ENCODE measurements at places on chromosomes 3 and 15.

- H3K27me3 ChIP-seq = peaks cover 56% of the 10 kb centered on the region
- H3K36me3 ChIP-seq = no peaks in the 10 kb centered on the region
- no peak for DNase-seq
- no peak overlapping the region for H3K4me3 ChIP-seq
- H3K27ac ChIP-seq = no peak overlapping the region
These were observed 2.8 kb upstream of the CLRN1 start for GRCh38 chr3:150975086-150975991.

GRCh38 chr3:146277953-146278631, 27.2 kb upstream of the PLSCR4 start:
- no peak for DNase-seq
- peaks cover 7% of the 10 kb centered on the region for H3K27me3 ChIP-seq
- H3K36me3 ChIP-seq = no peaks in the 10 kb centered on the region
- H3K27ac ChIP-seq = no peak overlapping the region
- H3K4me3 ChIP-seq = no peak overlapping the region

GRCh38 chr3:166637984-166638530, 742.0 kb downstream of the ZBBX start:
- no peak for DNase-seq
- H3K4me1 ChIP-seq = no peaks in the 10 kb centered on the region
- no peaks in the 10 kb centered on the region for H3K36me3 ChIP-seq
- no peak overlapping the region for H3K27ac ChIP-seq
- no peaks in the 10 kb centered on the region for H3K27me3 ChIP-seq
- H3K4me3 ChIP-seq = no peak overlapping the region

DNA sequence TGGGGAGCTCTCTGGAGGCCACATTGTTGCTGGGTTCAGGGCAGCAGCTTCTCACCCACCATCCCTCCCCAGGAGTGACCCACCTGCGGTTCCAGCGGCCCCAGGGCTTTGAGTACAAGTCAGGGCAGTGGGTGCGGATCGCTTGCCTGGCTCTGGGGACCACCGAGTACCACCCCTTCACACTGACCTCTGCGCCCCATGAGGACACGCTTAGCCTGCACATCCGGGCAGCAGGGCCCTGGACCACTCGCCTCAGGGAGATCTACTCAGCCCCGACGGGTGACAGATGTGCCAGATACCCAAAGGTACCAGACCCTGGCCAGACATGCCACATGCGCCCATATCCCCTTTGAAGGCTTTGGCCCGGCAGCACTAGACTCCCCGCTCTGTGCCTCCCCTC, 26.1 kb downstream of the SHF start:
- DNase-seq = no peak
- H3K36me3 ChIP-seq = peaks cover under 1% of the 10 kb centered on the region
- H3K4me3 ChIP-seq = no peak overlapping the region
- H3K27ac ChIP-seq = no peak overlapping the region
- peaks cover 23% of the 10 kb centered on the region for H3K4me1 ChIP-seq

- H3K4me1 ChIP-seq = peaks cover 37% of the 10 kb centered on the region
- no peak overlapping the region for H3K4me3 ChIP-seq
- peaks cover 5% of the 10 kb centered on the region for H3K36me3 ChIP-seq
- H3K27ac ChIP-seq = no peak overlapping the region
These were observed 18.8 kb downstream of the STAG1 start for GRCh38 chr3:136733317-136733833.

- peaks cover 4% of the 10 kb centered on the region for H3K36me3 ChIP-seq
- no peak overlapping the region for H3K4me3 ChIP-seq
- no peak overlapping the region for H3K27ac ChIP-seq
- H3K27me3 ChIP-seq = no peaks in the 10 kb centered on the region
These were observed 37.9 kb downstream of the IQCB1 start for GRCh38 chr3:121796970-121797369.

DNA sequence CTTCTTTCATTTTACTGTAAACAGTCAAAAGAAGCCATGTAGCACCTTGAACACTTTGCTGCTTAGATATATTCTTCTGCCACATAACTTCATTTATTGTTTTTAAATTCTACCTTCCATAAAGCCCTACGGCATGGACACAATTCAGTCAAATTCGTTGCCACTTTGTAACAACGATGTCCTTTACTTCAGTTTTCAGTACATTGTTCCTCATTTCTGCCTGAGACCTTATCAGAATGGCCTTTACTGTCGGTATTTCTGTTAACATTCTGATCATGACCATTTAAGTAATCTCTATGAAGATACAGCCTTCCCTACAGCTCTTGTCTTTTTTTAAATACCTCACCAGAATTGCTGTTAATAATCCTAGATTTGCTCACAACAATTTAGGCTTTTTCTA, 466.9 kb downstream of the NAALADL2 start:
- H3K27ac ChIP-seq = no peak overlapping the region
- H3K27me3 ChIP-seq = no peaks in the 10 kb centered on the region
- H3K36me3 ChIP-seq = no peaks in the 10 kb centered on the region
- H3K4me3 ChIP-seq = no peak overlapping the region
- H3K4me1 ChIP-seq = no peaks in the 10 kb centered on the region

DNA sequence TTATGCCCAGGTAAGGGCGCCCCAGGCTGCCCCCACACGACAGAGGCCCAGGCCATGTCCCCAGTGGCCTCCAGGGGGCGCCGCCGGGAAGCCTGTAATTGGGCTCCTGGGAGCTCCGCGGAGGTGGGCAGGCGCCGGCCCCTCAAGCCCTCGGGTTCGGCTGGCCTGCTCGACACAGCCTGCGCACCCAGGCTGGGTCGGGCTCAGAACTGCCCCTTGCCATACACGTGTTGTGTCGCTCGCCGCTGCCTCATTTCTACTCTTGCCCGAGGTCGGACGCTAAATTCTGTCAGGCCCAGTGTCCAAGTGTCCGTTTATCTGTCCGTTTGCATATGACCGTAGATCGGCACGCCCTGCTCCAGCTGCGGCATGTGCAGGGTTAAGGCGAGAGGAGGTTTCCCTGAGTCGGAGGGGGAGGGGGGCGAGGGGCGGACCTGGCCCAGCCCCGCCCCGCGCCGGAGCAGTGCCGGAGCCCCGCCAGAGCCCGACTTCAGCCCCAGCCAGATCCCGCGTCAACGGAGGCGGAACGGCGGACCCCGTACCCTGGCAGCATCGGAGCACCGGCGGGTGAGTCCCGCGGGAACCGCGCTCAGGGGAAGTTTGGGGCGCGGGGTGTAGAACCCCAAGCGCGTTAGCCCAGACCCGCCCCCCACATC, at the start of gene KLHDC8B:
KLHDC8B (plus strand) TSS at position 480 of the 656 bp plus-strand sequence. CDS start 1,172 bp downstream, outside the sequence.
- no peaks in the 10 kb centered on the region for H3K27me3 ChIP-seq
- peaks cover 7% of the 10 kb centered on the region for H3K4me1 ChIP-seq
- DNase-seq = peak; percentile 71
- H3K4me3 ChIP-seq = peak within 1 kb of the TSS; percentile 86

DNA sequence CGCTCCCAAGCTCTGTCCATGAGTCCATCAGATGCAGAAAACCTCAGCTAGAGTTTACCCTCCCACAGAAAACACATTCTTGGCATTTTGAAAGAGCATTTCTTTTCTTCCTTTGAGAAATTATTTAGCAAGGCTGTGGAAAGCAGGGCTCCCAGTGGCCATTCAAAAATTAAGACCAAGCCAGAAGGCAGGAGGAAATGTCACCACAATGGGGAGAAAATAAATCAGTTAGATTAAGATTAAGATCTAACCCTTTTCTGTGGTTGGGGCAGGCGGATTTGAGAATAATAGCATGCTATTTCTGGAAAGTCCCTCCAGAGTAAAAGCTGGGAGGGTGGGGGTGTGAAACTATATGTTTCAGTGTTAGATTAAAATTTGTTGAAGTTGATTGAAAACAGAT, 20.2 kb downstream of the LRIG1 start:
- H3K36me3 ChIP-seq = no peaks in the 10 kb centered on the region
- H3K27ac ChIP-seq = peak overlapping the region; percentile 92
- DNase-seq = peak; percentile 19
- peaks cover 68% of the 10 kb centered on the region for H3K4me1 ChIP-seq
- H3K27me3 ChIP-seq = no peaks in the 10 kb centered on the region
- H3K4me3 ChIP-seq = peak overlapping the region; percentile 88

DNA sequence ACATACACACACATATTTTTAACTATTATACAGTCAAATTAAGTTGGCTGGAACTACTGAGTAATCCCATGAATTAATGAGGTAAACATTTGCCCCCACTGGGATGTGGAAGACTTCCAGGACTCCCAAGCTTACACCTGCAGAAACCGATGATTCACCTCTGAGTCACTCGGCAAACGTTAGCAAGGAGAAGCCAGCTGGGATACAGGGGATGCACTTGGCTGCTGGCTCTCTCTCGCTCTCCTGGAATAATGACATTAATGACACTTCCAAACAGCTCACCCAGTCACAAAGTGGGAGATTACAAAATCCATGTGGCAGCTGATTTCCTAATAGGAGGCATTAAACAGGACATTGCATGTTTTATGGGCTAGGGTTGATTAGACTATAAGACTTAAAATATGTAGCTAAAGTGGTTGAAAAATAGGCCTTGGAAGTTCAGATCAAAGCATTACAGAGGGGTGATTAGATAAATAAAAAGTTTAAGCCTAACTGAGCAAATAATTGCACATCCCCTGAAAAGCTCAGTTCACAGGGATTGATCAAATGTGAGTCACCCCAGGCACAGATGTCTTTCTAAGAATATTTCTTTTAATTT, 500.9 kb downstream of the SOX2 start:
- H3K4me3 ChIP-seq = no peak overlapping the region
- H3K4me1 ChIP-seq = no peaks in the 10 kb centered on the region
- no peaks in the 10 kb centered on the region for H3K27me3 ChIP-seq
- no peak for DNase-seq
- H3K36me3 ChIP-seq = no peaks in the 10 kb centered on the region
- H3K27ac ChIP-seq = no peak overlapping the region

- H3K4me3 ChIP-seq = peak overlapping the region; percentile 36
- no peaks in the 10 kb centered on the region for H3K27me3 ChIP-seq
- peak overlapping the region; percentile 95 for H3K27ac ChIP-seq
- H3K4me1 ChIP-seq = peaks cover 38% of the 10 kb centered on the region
These were observed 66.1 kb downstream of the SLC30A4 start for GRCh38 chr15:45456212-45457106.

GRCh38 chr15:79091204-79091867, 756 bp upstream of the RASGRF1 start:
- H3K27ac ChIP-seq = no peak overlapping the region
- no peak for DNase-seq
- H3K36me3 ChIP-seq = peaks cover 3% of the 10 kb centered on the region
- peaks cover 10% of the 10 kb centered on the region for H3K4me1 ChIP-seq

GRCh38 chr15:92821491-92822116, 78.5 kb upstream of the CHD2 start:
- DNase-seq = no peak
- peaks cover 41% of the 10 kb centered on the region for H3K4me1 ChIP-seq
- no peaks in the 10 kb centered on the region for H3K27me3 ChIP-seq
- H3K36me3 ChIP-seq = no peaks in the 10 kb centered on the region
- peak overlapping the region; percentile 99 for H3K27ac ChIP-seq
- peak overlapping the region; percentile 25 for H3K4me3 ChIP-seq

- H3K27me3 ChIP-seq = no peaks in the 10 kb centered on the region
- H3K4me3 ChIP-seq = no peak overlapping the region
- H3K4me1 ChIP-seq = peaks cover 10% of the 10 kb centered on the region
- no peak for DNase-seq
- peaks cover 2% of the 10 kb centered on the region for H3K36me3 ChIP-seq
These were observed 8.6 kb downstream of the SNX33 start for GRCh38 chr15:75656331-75656730.

- peaks cover 2% of the 10 kb centered on the region for H3K4me1 ChIP-seq
- peaks cover 61% of the 10 kb centered on the region for H3K27me3 ChIP-seq
- H3K36me3 ChIP-seq = no peaks in the 10 kb centered on the region
- H3K27ac ChIP-seq = no peak overlapping the region
These were observed 302.9 kb upstream of the LRRFIP2 start for GRCh38 chr3:37477275-37477674.

- no peak overlapping the region for H3K27ac ChIP-seq
- H3K4me1 ChIP-seq = no peaks in the 10 kb centered on the region
- no peaks in the 10 kb centered on the region for H3K36me3 ChIP-seq
- DNase-seq = no peak
- peaks cover 31% of the 10 kb centered on the region for H3K27me3 ChIP-seq
These were observed 123.3 kb upstream of the IGF1R start for GRCh38 chr15:98524838-98525660.

DNA sequence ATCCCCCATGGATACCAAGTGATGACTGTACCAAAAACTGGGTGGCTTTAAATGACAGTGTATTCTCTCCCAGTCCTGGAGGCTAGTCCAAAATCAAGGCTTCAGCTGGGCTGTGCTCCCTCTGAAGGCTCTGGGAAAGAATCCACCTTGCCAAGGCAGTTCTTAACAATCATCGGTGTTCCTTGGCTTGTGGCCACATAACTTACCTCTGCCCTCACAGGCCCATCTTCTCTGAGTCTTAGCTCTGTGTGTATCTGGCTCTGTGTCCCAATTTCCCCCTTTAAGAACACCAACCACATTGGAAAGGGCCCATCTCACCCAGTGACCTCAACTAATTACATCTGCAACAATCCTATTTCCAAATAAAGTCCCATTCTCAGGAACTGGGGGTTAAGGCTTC, 503.0 kb upstream of the PROK2 start:
- H3K36me3 ChIP-seq = peaks cover 6% of the 10 kb centered on the region
- peaks cover 13% of the 10 kb centered on the region for H3K4me1 ChIP-seq
- H3K4me3 ChIP-seq = no peak overlapping the region
- no peak overlapping the region for H3K27ac ChIP-seq
- H3K27me3 ChIP-seq = peaks cover 51% of the 10 kb centered on the region

GRCh38 chr15:47715856-47716445, 1.4 kb upstream of the SEMA6D start:
- no peak overlapping the region for H3K4me3 ChIP-seq
- no peak for DNase-seq
- peaks cover 58% of the 10 kb centered on the region for H3K27me3 ChIP-seq
- peaks cover 4% of the 10 kb centered on the region for H3K36me3 ChIP-seq
- no peaks in the 10 kb centered on the region for H3K4me1 ChIP-seq
- no peak overlapping the region for H3K27ac ChIP-seq

DNA sequence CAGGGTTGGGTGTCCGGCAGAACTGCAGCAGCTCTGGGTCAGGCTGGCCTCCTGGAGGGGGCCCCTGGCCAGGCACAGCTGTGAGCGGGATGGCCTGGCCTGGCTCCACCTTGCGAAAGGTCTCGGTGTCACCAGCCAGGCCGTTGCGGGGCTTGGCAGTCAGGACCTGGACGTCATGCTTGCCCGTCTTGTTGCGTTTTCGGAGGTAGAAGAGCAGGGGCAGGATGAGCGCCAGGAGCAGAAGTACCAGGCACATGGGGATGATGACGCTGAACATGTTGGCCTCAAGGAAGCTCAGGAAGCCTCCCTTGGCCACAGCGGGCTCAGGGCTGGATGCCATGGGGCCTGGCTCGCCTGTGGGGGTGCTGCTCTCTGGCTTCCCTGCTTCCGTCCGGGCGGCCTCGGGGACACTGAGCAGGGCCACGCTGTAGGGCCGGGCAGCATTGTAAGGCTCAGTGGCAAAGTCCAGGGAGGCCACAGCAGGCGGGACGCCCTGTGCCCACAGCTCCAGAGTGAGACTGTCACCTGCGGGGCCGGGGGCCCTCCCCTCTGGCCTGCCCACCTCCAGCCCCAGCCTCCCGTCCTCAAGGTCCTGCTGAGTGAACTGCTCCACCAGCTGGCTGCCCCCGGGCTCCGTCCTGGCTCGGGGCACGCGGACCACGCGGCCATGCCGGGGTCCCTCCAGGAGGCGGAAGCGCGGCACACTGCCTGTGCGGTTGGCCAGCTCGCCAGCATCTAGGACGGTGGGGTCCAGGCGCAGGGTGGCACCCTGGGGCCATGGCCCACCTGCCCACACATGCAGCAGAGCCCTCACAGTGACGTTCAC, 28.1 kb downstream of the SNX33 start:
- no peak for DNase-seq
- no peaks in the 10 kb centered on the region for H3K27me3 ChIP-seq
- no peaks in the 10 kb centered on the region for H3K36me3 ChIP-seq
- H3K4me3 ChIP-seq = no peak overlapping the region
